ENCODE measurements at places on chromosomes 2 and 18.

- DNase-seq, result no peak
Observed at GRCh38 chr18:23719634-23720201, 30.5 kb downstream of the LAMA3 start.

DNA sequence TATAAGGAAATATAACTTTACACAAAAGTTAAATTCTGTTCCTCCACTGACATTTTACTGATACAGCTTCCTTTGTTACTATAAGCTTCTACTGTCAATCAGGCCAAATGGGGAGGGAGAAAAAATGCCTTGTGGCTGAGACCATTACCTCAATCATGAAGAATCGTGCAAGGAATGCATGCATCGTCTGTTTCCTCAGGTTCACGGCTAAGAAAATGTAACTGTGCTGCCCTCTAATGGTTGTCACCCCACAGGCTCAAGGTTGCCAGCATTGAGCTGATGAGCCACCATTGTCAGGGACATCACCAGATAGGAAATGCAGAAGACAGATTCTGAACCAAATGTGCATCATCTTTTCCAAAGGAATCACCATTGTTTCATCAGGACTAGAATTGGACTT is 426.9 kb downstream of the CDH2 start:
- DNase-seq, result peak; percentile 45

GRCh38 chr18:74803769-74804168 is 206.1 kb downstream of the ZNF407 start:
- DNase-seq, result no peak

- DNase-seq, result no peak
Observed at GRCh38 chr2:115214050-115214449, 771.6 kb downstream of the DPP10 start.

GRCh38 chr18:48931680-48932461 is 18.9 kb downstream of the SMAD7 start:
- DNase-seq, result no peak

DNA sequence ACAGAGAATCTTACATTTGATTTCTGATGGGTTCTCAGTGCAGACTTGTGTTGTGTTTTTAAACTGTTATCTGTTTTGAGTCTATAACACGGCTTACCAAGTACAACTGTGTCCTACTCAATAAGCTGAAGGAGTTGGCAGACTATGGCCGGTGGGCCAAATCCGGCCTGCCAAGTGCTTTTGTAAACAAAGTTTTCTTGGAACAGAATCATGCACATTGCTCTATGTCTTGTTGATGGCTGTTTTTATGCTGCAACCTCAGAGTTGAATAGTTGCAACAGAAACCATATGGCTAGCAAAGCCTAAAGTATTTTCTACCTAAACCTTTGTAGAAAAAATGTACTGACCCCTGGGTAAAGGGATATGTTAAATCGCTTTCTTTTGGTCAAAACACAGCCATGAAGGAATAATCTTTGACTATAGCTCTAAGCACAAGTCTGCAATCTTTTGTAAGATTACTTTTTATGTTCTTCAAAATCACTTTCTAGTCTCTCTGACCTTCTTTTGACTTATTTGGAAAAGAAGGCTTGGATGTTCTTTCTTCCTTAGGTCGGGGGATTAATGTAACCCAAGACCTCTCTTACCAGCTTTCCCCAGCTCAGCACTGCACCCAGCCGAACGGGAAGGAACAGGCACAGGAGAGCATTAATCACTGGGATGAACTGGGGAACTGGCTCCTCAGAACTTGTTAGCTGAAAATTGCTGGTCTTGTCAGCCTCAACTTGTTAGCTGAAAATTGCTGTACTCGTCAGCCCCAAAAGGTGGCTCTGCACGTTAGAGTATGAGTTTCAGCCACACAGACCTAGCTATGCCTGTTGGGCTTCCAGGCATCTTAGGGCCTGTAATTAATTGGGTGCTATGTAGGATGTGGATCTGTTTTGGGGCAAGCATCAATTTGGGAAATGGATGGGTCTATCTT is 75.4 kb downstream of the CD8B2 start:
- no peak for DNase-seq

- no peak for DNase-seq
Observed at GRCh38 chr2:74985978-74986609, 27.7 kb downstream of the POLE4 start.

DNA sequence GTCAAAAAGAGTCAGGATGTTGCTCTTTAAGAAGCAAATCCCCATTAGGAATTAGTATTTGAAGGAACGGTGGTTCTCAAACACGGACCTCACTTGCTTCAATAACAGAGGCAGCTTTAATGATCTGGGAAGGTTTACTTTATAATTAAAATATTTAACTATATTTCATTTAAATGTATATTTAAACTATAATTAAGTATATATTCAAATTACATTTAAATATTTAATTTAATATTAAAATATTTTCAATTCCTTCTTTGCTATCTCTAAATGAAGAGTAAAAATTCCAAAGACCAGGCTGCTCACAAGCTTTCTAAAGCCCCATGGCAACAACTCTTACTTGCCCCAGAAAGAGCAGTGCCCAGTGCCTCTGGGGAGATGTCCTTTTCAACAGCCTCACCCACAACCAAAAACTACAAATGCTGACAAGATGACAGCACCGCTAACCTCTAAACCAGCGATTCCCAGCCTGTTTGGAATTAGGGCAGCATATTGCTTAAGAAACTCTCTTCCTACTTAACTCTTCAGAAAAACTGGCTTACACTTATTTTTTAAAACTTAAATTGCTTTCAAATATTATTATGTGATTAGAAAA is 62.9 kb upstream of the POU3F3 start:
- DNase-seq, result no peak

GRCh38 chr18:8895987-8896619 is 190.7 kb downstream of the MTCL1 start:
- no peak for DNase-seq

- no peak for DNase-seq
Observed at GRCh38 chr2:85935746-85936208, 47.0 kb upstream of the ST3GAL5 start.

DNA sequence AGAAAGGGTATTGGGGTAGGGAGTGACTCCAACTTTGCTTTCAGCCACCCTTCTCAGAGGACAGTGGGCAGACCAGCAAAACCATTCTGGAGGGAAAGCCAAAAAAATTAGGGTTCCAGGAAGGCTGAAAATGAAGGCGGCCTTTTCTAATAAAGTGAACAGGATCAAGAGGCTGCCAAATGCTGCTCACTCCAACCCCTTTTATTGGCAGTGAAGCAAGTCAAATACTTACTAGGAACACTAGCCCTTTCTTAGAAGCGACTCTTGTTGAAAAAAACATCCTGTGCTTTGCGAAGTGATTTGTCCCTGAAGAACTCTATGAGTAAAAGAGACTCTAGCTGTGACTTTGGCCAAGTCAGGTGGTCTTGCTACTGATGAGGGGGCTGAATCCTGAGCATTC is 83.6 kb upstream of the CYP1B1 start:
- DNase-seq, result no peak

DNA sequence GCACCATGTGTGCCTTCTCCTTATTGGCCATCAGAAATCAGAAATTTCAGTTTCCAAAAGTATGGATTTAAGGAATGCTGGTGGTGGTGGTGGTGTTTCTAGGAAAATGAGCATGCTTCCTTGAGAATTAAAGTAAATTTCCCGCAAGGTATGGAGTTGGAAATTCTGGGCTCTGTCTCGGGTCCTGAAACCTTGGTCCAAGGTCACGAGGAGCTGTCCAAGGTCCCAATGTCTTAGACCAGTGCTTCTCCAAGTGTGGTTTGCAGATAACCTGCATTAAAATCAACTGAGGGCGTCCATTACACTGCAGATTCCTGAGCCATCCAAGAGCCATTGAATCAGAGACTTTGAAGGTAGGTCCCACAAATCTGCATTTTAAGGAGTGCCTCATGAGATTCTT is 210.9 kb upstream of the PKDCC start:
- DNase-seq, result no peak

DNA sequence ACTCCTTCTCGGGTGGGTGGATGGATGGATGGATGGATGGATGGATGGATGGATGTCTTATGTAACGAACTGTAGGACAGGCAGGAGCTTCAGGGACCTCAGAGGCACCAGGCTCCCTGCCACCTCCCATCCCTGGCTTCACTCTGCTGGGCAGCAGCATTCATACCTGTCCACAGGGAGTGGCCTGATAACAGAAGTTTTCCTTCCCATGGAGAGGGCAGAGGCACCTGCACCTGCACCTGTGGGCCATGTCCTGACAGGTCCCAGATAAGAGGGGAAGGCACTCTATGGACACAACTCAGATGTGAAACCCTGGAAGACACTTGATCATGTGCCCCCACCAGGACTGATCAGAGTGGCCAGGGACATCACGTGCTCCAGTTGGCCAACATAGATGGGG is 142.3 kb downstream of the GBX2 start:
- no peak for DNase-seq

GRCh38 chr2:11154923-11155380 is 315 bp upstream of the SLC66A3 start:
- peak; percentile 91 for DNase-seq

DNA sequence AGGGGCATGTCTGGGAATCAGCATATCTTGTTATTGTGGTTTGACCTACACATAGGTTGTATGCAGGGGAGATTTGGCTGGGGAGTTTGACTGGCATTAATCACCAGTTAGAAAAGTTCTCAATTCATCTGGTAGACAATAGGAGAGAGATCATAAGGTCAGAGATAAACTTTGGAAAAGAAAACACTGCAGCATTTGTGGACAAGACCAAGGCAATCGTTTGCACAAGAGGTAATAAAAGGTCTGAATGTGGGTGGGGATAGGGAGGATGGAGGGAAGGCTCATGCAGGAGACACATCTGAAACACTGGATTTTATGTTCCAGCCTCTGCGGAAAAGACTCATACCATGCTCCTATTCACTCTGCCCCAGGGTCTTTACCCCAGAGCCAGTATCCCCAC is 136.9 kb downstream of the MAIP1 start:
- DNase-seq, result no peak

DNA sequence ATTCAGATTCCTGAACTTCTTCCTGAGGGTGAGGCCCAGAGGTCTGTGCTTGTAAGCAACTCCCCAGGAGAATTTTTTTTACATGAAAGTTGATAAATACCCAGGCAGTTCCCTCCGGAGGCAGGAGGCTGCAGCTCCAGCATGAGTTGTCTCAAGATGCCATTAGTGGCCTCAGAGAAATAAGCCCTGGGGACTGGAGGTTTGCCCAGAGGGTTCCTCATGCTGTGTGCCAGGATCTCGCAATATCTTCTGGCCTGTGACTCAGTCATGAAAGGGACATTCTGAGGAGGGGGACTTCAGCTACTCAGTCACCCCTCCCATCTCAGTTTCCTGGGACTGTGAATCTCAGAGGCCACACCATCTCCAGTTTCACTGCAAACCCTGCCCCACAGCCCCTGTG is 49.9 kb downstream of the LYPD1 start:
- no peak for DNase-seq

DNA sequence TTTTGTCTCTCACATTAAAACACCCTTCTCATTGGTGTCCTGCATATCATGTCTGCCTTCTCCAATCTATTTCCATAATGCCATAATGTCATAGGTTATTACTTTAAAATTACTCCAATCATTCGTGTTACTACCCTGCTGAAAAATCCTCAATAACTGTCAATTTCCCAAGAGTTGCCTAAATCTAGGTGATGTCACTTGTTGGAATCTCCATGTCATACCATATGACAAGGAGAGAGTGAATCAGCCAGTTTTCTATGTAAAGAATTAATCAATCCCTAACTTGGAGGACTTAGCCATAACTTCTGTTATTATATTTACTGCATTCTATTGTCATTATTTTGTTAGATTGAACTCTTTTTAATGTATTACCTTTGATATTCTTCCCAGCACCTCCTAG is 62.5 kb downstream of the PHLPP1 start:
- no peak for DNase-seq

DNA sequence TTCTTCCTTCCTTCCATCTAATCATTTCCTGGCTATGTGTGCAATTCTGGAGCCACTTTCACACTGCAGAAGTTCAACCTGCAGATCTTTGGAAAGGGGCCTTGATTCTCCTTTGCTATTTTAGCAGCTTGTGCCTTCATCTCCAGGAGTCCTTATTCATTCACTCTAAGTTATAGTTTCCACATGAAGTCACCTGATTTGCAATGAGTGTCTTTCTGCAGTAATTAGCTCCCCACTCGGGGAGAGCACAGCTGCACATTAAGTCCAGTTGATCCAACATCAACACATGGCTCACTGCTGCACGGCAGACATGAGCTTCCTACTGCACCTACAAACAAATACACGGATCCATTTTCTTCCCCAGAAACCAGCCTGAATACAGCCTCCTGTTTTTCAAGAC is 323.1 kb upstream of the TNP1 start:
- no peak for DNase-seq

DNA sequence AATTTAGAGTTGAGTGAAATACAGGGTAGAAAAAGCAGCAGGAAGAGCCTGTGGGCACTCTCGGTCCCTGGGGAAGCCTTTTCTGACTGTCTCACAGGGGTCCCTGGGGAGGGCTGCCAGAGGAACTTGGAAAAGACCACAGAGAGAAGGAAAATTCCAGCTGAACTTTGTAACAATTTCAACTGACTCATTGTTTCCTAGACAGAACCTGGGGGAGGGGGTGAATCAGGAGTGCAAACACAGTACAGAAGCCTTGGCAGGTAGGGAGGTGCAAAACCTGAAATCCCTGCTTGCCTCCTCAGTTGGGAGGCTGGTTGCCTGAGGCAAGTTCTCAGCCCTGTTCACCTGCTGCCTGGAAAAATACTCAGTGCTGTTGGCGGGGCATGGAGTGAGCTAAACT is 106.8 kb downstream of the GRB14 start:
- no peak for DNase-seq

- no peak for DNase-seq
Observed at GRCh38 chr18:75471850-75472249, 44.3 kb upstream of the SMIM21 start.

GRCh38 chr2:201269764-201270163 is 9.4 kb downstream of the CASP8 start:
- no peak for DNase-seq

DNA sequence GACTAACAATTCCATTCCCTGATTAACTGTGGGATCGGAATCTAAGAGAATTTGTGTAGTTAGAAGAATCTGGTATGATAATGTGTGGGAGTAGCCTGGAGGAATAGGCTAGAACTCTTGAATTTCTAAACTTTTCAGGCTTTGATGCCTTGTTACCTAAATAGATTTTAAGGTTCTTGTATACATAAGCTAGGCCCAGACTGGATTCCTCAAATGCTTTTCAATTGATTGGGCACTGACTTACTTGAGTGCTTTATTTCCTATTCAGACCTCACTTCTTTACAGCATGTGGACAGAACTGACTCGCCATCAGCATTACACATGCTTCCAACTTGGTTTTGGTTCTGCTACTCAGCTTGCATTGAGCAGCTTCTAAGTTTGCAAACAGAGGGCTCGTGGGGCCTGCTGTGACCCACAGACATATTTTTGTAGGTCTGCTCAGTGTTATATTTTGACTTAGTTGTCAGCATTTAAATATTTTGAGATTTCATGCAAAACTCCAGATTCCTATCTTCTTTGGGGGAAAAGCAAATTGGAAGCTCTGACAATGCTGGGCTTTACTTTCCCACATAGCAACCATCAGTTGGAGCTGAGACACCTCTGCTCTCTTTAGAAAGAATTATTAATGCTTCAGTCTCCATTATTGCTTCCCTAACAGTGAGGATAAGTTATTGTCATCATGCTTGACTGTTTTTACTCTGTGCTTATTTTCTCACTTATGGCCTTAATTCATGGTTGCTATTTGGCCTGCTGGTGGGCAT is 5.7 kb downstream of the PARD3B start:
- DNase-seq, result no peak
